ENCODE measurements at places on chromosomes 12 and 14. TPM values are rescaled to one million over a fixed set of nuclear protein-coding genes. Genes with fewer than 3 reads are reported as not detected.

Gene BCL2L14
- total RNA-seq: 3.3 TPM

Gene AICDA
- not detected for total RNA-seq

Gene GRIN2B
- total RNA-seq: 1.6 TPM

Gene PPP1R3E
- total RNA-seq: 16.7 TPM

Gene DNAJC22
- 5.0 TPM for total RNA-seq
